ENCODE measurements at places on chromosomes 13 and 19. TPM values are rescaled to one million over a fixed set of nuclear protein-coding genes. Genes with fewer than 3 reads are reported as not detected.

Gene PPP1R15A
- total RNA-seq: 39.9 TPM

Gene KIR3DL2
- total RNA-seq: not detected

Gene PSPN
- total RNA-seq: 1.3 TPM

Gene PRSS57
- not detected for total RNA-seq

Gene TEX26
- total RNA-seq: not detected

Gene NLRP11
- not detected for total RNA-seq

Gene COQ8B
- total RNA-seq: 57.9 TPM

Gene CGB7
- total RNA-seq: 0.33 TPM

Gene ZNF763
- total RNA-seq: 0.33 TPM

Gene TMPRSS9
- not detected for total RNA-seq

Gene PNMA8B
- total RNA-seq: 0.31 TPM

Gene C19orf73
- 1.0 TPM for total RNA-seq

Gene IL11
- 0.31 TPM for total RNA-seq

Gene B3GLCT
- total RNA-seq: 25.3 TPM

Gene POLRMT
- 23.4 TPM for total RNA-seq

Gene KLHL1
- not detected for total RNA-seq

Gene ZIK1
- 9.8 TPM for total RNA-seq

Gene MADCAM1
- not detected for total RNA-seq

Gene FREM2
- 0.34 TPM for total RNA-seq

Gene UHRF1
- 29.5 TPM for total RNA-seq

Gene TMEM255B
- total RNA-seq: 1.1 TPM

Gene ZNF285
- 5.1 TPM for total RNA-seq

Gene ZSCAN18
- 22.7 TPM for total RNA-seq

Gene PRR36
- total RNA-seq: not detected

Gene DCT
- total RNA-seq: 1,297 TPM

Gene RXFP2
- not detected for total RNA-seq

Measured in melanocyte of skin (primary cell).